CD8-positive, alpha-beta T cell (primary cell): ENCODE measurements at places on chromosomes 1 and 21.

GRCh38 chr1:10958614-10959013 lies 53.8 kb upstream of the TARDBP start:
- no peak for DNase-seq

- DNase-seq = no peak
These were observed 852 bp downstream of the FAAH start for GRCh38 chr1:46394872-46395465.

DNA sequence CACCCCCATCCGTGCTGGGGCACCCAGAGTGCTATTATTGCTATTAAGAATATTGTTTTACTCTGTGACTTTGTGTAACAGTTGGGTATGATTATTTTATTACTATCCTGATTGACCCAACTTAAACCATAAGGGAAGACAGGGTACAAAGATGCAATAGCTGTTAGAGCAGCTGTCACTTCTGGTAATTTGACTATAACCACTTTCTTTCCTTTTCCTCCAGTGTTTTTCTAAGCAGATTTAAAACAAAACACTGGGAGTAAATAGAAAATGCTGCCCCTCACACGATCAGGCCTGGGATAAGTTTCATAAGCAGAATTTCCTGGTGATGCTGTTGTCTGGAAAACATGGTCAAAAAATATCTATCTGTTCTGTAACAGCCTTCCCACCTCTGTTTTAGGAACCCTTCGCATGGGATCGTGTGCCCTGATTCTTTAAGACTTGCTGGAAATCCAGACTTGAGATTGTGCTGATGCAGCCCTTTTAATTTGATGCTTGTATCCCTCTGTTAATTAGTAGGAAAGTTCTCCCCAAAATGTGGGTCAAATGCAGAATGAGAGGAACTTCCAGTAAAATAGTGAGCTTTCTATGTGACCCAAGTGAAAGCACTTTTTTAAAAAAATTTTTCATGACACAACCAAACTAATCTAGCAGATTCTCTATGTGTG lies 165.3 kb downstream of the FMN2 start:
- no peak for DNase-seq

GRCh38 chr1:94729267-94729666 lies 90.9 kb upstream of the SLC44A3 start:
- no peak for DNase-seq

DNA sequence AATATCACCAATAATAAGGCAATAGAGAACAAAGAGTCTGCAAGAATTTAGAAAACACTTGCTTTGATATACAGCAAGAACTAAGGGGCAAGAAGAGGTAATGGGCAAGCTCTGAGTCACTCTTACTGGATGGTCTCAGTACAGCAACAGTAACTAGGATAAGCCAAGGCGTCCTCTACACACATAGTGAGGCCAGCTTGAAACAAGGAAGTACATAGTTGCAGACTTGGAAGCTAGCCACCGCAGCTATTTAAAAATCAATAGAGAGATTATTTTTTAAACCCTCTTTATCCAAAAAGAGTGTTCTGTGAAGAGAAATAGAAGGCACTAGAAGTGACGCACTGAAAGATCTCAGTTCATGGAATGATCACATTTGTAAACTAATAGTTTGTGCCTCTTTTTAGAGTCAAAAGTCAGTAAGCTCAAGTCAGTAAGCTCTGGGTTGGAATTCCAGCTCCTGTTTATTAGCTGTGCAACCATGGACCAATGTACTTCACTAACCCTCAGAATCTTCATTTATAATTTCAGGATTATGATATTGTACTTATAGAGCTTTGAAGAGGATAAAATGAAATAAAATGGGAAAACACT lies 118.6 kb downstream of the AKT3 start:
- no peak for DNase-seq

DNA sequence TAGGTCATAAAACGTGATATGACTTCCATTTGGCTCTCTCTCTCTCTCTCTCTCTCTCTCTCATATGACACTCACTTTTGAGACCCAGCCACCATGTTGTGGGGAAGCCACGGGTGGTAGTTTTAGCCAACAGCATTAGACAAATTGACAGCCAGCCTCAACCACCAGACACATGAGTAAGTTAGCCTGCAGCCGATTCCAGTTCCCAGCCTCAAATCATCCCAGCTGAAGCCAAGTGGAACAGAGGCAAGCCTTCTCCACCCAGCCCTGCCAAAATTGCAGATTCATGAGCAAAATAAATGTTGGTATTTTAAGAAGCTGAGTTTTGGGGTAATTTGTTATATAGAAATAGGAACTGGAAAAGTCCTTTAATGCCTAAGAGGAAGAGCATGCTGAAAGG lies 98.0 kb upstream of the DNAH14 start:
- DNase-seq = no peak

DNA sequence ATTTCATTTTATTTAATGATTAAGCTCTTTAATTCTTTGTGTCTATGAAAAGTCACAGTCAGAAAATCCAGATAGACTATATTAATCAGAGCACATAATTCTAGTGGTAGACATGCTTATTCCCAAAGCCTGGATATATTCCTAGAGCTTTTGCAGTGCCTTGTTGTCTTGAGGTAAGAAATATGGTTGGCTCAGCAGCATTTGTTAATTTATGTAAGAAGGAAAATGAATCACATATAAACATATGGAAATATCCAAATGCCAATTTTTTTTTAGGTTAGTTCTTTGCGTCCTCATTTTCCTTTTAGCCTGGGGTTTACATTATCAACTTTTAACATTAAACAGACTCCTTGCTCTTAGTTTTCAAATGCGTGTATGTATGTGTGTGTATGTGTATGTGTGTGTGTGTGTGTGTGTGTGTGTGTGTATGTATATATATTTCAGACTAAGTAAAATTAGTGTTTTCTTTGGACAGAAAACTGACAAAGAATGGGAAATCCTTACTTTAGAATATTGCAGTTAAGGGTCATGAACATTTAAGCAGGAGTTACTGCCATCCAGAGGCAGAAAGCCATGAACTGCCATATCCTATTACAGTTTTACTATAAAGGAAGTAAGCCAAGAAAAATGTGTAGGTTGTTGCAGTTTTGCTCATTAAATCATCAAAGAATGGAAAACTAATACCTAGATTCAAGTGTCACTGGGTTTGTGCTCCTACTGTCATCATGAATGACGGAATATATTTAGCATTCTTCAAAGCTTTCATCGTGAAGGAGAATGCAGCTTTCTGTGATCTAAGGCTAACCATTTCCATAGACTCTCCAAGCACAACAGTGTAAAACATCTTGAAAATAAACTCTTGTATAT lies 477.1 kb upstream of the NR5A2 start:
- DNase-seq = no peak
